GM12878 (cell line): ENCODE measurements at places on chromosomes 1 and 21. TPM values are rescaled to one million over a fixed set of nuclear protein-coding genes. Genes with fewer than 3 reads are reported as not detected.

Gene S100A16
- total RNA-seq = 0.51 TPM in 1 of 2 replicates, not detected in the other

Gene GRIK1
- not detected in 2 replicates for total RNA-seq

Gene SLAMF9
- total RNA-seq = not detected in 2 replicates

Gene C1orf56
- 1.5 and 1.6 TPM in 2 replicates for total RNA-seq

Gene PTGFRN
- 8.3 and 8.9 TPM in 2 replicates for total RNA-seq

Gene AIRE
- total RNA-seq = 0.10 TPM in 1 of 2 replicates, not detected in the other

Gene VHLL
- total RNA-seq = not detected in 2 replicates

GRCh38 chr1:193156822-193157142 lies 29.6 kb downstream of the B3GALT2 start:
- H3K4me1 ChIP-seq = no peaks in the 10 kb centered on the region
- no peaks in the 10 kb centered on the region for H3K27me3 ChIP-seq
- no peaks in the 10 kb centered on the region; the same call in 1 of the 2 replicates for H3K36me3 ChIP-seq
- no peak overlapping the region for H3K27ac ChIP-seq

DNA sequence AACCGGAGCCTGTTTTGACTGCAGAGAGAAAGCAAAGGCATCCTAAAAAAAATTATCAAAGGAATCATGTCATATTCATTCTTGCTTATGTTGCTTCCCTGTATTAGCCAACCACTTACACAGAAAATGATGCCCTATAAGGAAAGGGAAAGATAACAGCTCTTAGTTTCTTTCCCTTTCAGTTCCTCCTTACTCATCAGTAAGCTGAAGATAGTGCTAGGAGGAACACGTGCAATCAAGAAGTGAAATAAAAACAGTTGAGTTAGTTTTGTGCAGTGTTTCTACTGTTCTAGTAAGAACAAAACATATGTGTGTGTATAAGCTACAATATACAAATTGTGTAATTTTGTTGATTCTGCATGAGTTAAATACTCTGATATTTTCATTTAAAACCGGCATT lies 45.3 kb upstream of the MTF2 start:
- peak; percentile 48 for DNase-seq
- H3K27ac ChIP-seq = peak overlapping the region; percentile 59
- H3K4me1 ChIP-seq = peaks cover 25% of the 10 kb centered on the region
- no peaks in the 10 kb centered on the region for H3K36me3 ChIP-seq
- H3K4me3 ChIP-seq = peak overlapping the region; percentile 41; the same call in 1 of the 2 replicates
- H3K27me3 ChIP-seq = no peaks in the 10 kb centered on the region

- no peaks in the 10 kb centered on the region for H3K36me3 ChIP-seq
- no peak for DNase-seq
- H3K4me1 ChIP-seq = no peaks in the 10 kb centered on the region
- H3K4me3 ChIP-seq = no peak overlapping the region
These were observed 18.2 kb upstream of the AGO1 start for GRCh38 chr1:35864813-35865212.

DNA sequence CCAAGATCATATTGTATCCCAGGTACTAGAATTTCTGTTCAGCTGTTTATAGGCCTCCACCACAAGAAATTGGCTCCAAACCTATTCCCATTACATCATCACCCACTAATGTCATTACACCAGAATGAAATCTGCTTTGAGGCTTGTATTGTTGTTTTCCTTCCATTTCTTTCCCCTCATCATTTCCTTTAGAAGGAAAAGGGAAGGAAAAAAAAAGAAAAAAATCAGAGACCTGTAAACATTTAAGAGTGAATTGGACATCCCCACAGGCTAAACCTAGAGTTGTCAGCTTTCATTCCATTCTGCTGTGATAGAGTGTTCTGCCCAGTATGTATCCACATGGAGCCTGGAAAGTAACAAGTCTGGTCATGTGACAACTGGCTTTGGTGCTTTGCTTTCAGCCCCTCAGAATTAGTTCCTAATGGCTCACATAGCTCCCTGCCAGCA lies 44.6 kb downstream of the NFYC start:
- peaks cover 15% of the 10 kb centered on the region; the same call in 1 of the 2 replicates for H3K36me3 ChIP-seq
- no peaks in the 10 kb centered on the region for H3K4me1 ChIP-seq
- no peak overlapping the region for H3K27ac ChIP-seq

DNA sequence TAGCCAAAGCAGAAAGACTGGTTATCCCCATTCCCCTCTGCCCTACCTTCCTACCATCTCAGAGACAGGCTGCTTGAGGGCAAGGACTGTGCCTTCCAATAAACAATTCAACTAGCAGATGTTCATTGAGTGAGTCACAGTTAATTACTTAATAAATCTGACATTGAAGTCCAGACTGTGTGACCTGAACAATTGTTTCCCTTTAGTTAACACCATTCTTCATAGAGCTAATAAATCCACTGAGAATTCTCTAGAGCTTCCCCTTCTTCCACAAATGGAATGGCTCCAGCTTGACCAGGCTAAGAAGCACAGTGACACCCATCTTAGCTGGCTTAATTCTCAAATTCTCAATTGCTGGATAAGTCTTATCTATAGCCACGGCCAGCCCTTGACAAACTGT lies 61.9 kb upstream of the GJA5 start:
- H3K27ac ChIP-seq = no peak overlapping the region
- H3K27me3 ChIP-seq = peaks cover 3% of the 10 kb centered on the region
- no peak for DNase-seq
- no peaks in the 10 kb centered on the region for H3K36me3 ChIP-seq

DNA sequence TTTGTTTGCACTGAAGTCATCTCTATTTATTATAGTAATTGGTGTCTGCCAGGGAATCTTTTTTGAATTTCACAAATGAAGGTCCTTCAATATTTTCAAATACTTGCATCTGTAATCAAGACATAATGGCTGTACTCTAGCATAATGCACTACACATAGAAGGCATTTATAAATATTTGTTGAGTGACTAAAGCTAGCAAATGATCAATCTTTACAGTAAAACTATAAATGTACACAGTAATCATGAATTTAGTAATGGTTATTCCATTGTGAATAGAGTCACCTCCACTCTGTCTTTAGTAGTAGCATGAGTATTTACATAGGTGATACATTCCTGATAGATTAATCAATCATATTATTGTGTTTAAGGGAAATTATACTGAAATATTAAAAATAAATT lies 119.6 kb downstream of the USH2A start:
- no peak overlapping the region for H3K27ac ChIP-seq
- no peaks in the 10 kb centered on the region for H3K36me3 ChIP-seq
- H3K4me3 ChIP-seq = no peak overlapping the region
- no peaks in the 10 kb centered on the region for H3K4me1 ChIP-seq
- no peak for DNase-seq

DNA sequence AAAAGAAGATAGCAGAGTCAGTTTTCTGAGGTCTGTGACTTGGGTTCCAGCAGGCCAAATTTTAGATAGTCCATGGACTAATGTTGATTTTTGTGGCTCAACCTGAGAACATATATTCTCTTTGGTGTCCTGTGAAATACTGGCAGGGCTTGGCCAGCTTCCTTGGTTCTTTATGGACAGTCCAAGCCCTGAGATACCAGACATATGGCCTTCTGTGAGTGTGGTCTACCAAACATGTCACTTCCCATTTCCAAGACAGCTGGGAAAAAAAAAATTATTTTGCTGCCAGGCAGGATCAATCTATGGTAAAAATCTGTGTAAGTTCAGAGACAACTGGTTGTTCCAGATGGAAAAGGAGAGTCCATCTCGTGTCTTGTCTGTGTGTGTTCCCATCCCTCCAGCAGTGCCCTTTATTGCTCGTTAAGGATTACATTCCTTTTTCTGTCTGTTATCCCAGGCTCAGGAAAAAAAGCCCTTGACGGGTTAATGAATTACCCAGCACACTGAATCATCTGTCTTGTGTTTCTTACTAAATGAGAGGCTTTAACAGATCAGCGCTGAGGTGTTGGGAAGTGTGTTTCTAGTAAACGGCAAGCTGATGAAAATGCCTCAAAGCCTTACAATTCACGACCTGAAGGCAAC lies 33.4 kb upstream of the XPR1 start:
- no peak overlapping the region for H3K4me3 ChIP-seq
- no peak overlapping the region for H3K27ac ChIP-seq
- H3K36me3 ChIP-seq = no peaks in the 10 kb centered on the region
- H3K27me3 ChIP-seq = no peaks in the 10 kb centered on the region

GRCh38 chr1:3676581-3677470 lies 24.5 kb downstream of the TP73 start:
- peaks cover 77% of the 10 kb centered on the region for H3K4me1 ChIP-seq
- peak; percentile 93 for DNase-seq
- peaks cover 11% of the 10 kb centered on the region for H3K36me3 ChIP-seq
- H3K4me3 ChIP-seq = peak overlapping the region; percentile 40; the same call in 1 of the 2 replicates
- peak overlapping the region; percentile 89 for H3K27ac ChIP-seq

DNA sequence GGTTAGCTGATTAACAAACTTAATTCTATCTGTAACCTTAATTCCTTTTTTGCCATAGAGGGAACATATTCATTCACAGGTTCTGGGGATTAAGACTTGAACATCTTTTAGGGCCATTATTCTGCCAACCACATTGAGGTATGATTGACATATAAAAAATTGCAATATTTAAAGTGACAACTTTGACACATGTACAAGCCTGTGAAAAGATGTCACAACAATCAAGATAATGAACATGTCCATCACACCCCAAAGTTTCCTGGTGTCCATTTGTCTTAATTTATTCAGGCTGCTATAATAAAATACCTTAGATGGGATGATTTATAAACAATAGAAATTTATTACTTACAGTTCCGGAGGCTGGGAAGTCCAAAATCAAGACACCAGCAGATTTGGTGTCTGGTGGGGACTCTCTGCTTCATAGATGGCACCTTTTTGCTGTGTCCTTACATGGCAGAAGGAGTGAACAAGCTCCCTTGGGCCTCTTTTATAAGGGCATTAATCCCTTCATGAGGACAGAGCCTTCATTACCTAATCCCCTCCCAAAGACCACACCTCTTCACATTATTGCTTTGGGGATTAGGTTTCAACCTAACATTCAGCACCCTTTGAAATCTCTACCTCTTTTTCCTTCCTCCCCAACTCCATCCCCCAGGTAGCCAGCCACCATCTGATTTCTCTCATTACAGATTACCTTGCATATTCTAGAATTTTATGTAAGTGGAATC lies 33.0 kb upstream of the TP53BP2 start:
- no peaks in the 10 kb centered on the region for H3K27me3 ChIP-seq
- H3K4me3 ChIP-seq = no peak overlapping the region
- H3K36me3 ChIP-seq = no peaks in the 10 kb centered on the region
- H3K4me1 ChIP-seq = no peaks in the 10 kb centered on the region
- no peak overlapping the region for H3K27ac ChIP-seq
- DNase-seq = no peak

GRCh38 chr1:16125483-16125882 lies 30.4 kb downstream of the EPHA2 start:
- DNase-seq = no peak
- no peaks in the 10 kb centered on the region; the same call in 1 of the 2 replicates for H3K4me1 ChIP-seq
- no peak overlapping the region for H3K27ac ChIP-seq
- no peaks in the 10 kb centered on the region for H3K36me3 ChIP-seq

- no peaks in the 10 kb centered on the region for H3K4me1 ChIP-seq
- H3K27me3 ChIP-seq = no peaks in the 10 kb centered on the region; the same call in 1 of the 2 replicates
- no peak overlapping the region for H3K27ac ChIP-seq
- DNase-seq = no peak
These were observed 76.3 kb downstream of the MEGF6 start for GRCh38 chr1:3534803-3535637.

- no peaks in the 10 kb centered on the region for H3K4me1 ChIP-seq
- no peak for DNase-seq
- no peak overlapping the region for H3K27ac ChIP-seq
- H3K4me3 ChIP-seq = no peak overlapping the region
- H3K27me3 ChIP-seq = no peaks in the 10 kb centered on the region
These were observed 53.2 kb downstream of the STX6 start for GRCh38 chr1:180969434-180969833.

DNA sequence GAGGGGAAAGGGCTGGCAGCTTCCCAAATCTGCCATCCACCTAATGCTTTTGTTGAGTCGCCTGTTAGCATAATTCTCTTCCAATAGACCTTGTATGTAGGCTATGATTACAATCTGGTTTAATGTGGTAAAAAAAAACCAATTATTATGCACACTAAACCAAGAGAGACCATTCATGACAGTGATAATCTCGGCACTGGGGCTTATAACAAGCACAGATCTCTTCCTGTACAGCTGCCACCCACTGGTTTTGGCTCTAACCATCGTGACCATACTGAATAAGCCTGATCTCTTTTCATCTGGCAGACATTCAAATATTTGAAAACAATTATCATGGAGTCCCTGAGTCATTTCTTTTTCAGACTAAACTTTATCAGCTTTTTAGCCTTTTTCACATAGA lies 12.0 kb upstream of the SYT14 start:
- no peaks in the 10 kb centered on the region for H3K4me1 ChIP-seq
- no peak for DNase-seq

DNA sequence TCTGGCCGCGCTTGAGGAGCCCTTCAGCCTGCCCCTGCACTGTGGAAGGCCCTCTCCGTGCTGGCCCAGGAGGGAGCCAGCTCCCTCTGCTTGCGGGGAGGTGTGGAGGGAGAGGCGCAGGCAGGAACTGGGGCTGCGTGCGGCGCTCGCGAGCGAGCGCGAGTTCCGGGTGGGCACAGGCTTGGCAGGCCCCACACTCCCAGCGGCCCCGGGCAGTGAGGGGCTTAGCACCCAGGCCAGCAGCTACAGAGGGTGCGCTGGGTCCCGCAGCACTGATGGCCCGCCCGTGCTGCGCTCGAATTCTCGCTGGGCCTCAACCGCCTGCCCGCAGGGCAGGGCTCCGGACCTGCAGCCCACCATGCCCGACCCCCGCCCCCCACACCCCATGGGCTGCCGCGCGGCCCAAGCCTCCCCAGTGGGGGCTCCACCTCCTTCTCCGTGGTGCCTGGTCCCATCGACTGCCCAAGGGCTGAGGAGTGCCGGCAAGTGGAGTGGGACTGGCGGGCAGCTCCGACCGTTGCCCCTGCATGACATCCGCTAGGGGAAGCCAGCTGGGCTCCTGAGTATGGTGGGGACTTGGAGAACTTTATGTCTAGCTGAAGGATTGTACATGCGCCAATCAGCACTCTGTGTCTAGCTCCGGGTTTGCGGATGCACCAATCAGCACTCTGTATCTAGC lies 46.0 kb downstream of the COL24A1 start:
- H3K4me3 ChIP-seq = no peak overlapping the region
- no peak overlapping the region for H3K27ac ChIP-seq
- no peak for DNase-seq
- H3K27me3 ChIP-seq = no peaks in the 10 kb centered on the region
- no peaks in the 10 kb centered on the region for H3K4me1 ChIP-seq

DNA sequence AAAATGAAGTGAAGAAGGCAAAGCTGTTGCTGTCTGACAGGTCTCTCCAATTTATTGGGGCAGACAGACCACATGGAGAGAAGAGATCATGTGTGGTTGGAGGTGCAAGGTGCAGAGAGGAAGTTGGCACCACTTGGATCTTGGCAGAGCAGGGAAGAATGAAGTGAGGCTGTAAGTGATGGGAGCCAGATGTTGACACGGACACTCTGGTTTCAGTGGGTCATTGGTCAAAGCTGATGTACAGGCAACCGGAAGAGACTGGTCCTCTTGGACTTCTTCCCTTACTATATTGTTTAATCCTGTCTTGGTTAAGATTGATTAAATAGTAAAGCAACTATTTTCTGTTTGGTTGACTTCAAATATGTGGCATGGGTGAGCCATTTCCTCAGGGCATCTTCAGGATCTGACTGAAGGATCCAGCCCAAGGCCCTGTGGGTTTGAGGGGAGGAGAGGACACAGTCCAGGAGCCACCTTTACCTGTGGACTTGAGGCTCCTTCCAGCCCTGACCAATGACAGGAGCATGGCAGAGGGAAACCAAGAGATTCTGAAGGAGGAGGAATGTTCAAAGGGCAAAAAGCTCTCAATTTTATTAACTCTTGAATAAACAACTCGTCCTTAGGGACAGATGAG lies 49.4 kb downstream of the NENF start:
- no peak overlapping the region for H3K27ac ChIP-seq
- DNase-seq = no peak
- no peaks in the 10 kb centered on the region for H3K27me3 ChIP-seq

- H3K36me3 ChIP-seq = no peaks in the 10 kb centered on the region
- H3K27ac ChIP-seq = no peak overlapping the region
- no peak overlapping the region for H3K4me3 ChIP-seq
- H3K27me3 ChIP-seq = peaks cover 3% of the 10 kb centered on the region; the same call in 1 of the 2 replicates
These were observed 55.4 kb upstream of the CAMK1G start for GRCh38 chr1:209527993-209528717.
